Aorta (tissue), 5 donors: ENCODE measurements at places on chromosomes 13 and 19. TPM values are rescaled to one million over a fixed set of nuclear protein-coding genes. Genes with fewer than 3 reads are reported as not detected.

The SMAD9 gene
- 50.8 TPM for total RNA-seq

The KIR3DL2 gene
- total RNA-seq: not detected

The NDUFA11 gene
- 138 TPM for total RNA-seq

The PNMA8B gene
- total RNA-seq: 5.2 TPM

- no peaks in the 10 kb centered on the region for H3K27me3 ChIP-seq
- no peak for DNase-seq
- H3K4me1 ChIP-seq: no peaks in the 10 kb centered on the region
- H3K27ac ChIP-seq: no peak overlapping the region
- H3K36me3 ChIP-seq: no peaks in the 10 kb centered on the region
Measured at GRCh38 chr19:30920222-30920621, 429.0 kb downstream of the TSHZ3 start.

DNA sequence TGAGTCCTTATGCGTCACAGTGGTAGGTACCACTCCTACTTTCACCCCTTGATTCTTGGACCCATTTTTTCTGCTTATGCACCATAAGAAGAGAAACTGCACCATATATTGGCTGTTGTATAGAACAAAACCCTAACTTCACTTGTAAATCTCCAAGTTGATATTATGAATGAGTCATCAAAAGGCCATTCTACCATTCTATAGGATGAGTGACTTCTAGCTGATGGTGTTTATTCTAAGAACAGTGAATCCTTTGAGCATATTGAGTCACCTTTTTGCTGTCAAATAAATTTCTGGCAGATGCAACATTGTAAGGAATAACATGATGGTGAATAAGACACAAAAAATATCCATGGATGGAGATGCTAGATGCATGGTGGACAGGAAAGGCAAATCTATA, 57.7 kb downstream of the POLR1D start:
- no peak for DNase-seq
- H3K27me3 ChIP-seq: no peaks in the 10 kb centered on the region
- H3K36me3 ChIP-seq: no peaks in the 10 kb centered on the region
- no peak overlapping the region for H3K4me3 ChIP-seq
- H3K27ac ChIP-seq: no peak overlapping the region

DNA sequence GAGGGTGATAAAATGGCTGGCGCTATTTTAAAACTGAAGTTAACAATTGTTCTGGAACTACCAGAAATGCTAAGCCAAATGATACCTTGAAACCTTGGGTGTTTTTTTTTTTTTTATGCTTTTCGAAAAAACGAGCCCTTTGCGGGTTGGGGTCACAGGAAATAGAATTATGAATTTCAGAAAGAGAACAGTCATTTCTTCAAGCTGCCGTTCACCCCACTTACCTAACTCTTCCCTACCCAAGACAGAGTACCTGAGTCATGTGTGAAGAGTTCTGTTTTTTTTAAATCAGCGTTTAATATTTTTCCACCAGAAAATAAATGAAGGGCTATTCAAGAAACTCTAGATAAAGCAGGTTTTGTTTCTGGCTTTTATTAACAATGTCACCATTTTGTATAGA, 35.3 kb downstream of the KLF2 start:
- H3K27ac ChIP-seq: no peak overlapping the region
- no peaks in the 10 kb centered on the region for H3K4me1 ChIP-seq

- no peaks in the 10 kb centered on the region for H3K36me3 ChIP-seq
- no peaks in the 10 kb centered on the region for H3K27me3 ChIP-seq
- no peak overlapping the region for H3K4me3 ChIP-seq
- H3K27ac ChIP-seq: no peak overlapping the region
Measured at GRCh38 chr19:28332351-28332750, 880.6 kb downstream of the UQCRFS1 start.

GRCh38 chr19:8306235-8307054, 1.7 kb downstream of the CD320 start:
- H3K4me3 ChIP-seq: no peak overlapping the region
- H3K27me3 ChIP-seq: no peaks in the 10 kb centered on the region
- no peaks in the 10 kb centered on the region for H3K36me3 ChIP-seq
- no peaks in the 10 kb centered on the region for H3K4me1 ChIP-seq
- H3K27ac ChIP-seq: no peak overlapping the region

GRCh38 chr19:23804676-23805075, 46.0 kb upstream of the ZNF681 start:
- H3K27ac ChIP-seq: no peak overlapping the region
- no peaks in the 10 kb centered on the region for H3K36me3 ChIP-seq
- no peaks in the 10 kb centered on the region for H3K4me1 ChIP-seq
- no peak for DNase-seq
- no peaks in the 10 kb centered on the region for H3K27me3 ChIP-seq
- no peak overlapping the region for H3K4me3 ChIP-seq

- DNase-seq: peak; percentile 87
- H3K4me1 ChIP-seq: no peaks in the 10 kb centered on the region
- H3K27ac ChIP-seq: peak within 1 kb of the TSS; percentile 50
- no peaks in the 10 kb centered on the region for H3K27me3 ChIP-seq
- H3K4me3 ChIP-seq: peak within 1 kb of the TSS; percentile 80
Measured at GRCh38 chr19:55283548-55284377, at the start of gene BRSK1. TSS of gene BRSK1 (plus strand) at chr19:55283997. CDS start at chr19:55284443, 446 bp downstream.

GRCh38 chr13:101712026-101712348, 259.5 kb downstream of the ITGBL1 start:
- no peaks in the 10 kb centered on the region for H3K27me3 ChIP-seq
- H3K36me3 ChIP-seq: peaks cover 3% of the 10 kb centered on the region
- no peaks in the 10 kb centered on the region for H3K4me1 ChIP-seq

DNA sequence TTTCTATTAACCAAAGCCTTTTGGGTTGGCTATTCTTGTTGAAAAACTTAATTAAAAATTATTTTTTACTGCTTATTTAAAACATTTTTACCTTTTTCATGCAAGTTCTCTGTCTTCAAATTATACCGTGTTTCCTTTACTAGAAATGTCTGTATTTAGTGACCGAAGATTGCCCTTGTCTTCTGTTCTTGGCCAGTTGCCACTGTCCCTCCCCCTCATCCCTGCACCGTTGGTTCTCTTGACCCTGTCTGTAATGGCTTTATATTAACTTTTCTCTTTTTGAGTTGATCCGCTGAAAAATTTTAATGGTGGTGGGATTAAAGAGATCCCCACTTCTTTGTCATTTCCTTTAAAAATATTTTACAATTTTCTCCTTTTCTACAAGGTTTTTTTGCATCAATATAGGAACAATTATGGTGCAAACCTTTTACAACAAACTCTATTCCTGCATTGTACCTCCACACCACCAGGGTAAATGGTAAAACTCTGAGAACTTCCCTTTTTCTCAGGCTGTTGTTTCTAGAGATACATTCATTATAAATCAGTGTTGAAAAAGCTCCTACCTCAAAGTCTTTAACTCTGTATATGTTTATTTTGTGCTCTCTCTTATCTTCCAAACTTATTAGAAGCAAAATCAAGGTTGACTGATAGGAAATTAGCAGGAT, 12.9 kb upstream of the RNF113B start:
- no peaks in the 10 kb centered on the region for H3K36me3 ChIP-seq
- H3K4me1 ChIP-seq: no peaks in the 10 kb centered on the region
- no peak for DNase-seq
- H3K4me3 ChIP-seq: no peak overlapping the region

DNA sequence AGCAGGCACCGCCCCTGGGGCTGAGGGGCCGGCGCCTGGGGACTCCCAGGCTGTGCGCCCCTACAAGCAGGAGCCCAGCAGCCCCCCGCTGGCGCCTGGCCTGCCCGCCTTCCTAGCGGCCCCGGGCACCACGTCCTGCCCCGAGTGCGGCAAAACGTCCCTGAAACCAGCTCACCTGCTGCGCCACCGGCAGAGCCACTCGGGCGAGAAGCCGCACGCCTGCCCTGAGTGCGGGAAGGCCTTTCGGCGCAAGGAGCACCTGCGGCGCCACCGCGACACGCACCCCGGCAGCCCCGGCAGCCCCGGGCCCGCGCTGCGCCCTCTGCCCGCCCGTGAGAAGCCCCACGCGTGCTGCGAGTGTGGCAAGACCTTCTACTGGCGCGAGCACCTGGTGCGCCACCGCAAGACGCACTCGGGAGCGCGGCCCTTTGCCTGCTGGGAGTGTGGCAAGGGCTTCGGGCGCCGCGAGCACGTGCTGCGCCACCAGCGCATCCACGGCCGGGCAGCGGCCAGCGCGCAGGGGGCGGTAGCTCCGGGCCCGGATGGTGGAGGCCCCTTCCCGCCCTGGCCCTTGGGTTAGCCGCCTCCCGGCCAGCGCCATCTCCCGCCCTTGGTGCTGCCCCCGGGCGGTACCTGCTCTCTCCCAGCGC, 16.1 kb upstream of the GALP start:
- H3K27me3 ChIP-seq: no peaks in the 10 kb centered on the region
- no peak overlapping the region for H3K4me3 ChIP-seq
- H3K4me1 ChIP-seq: no peaks in the 10 kb centered on the region
- no peak overlapping the region for H3K27ac ChIP-seq
- no peak for DNase-seq
- no peaks in the 10 kb centered on the region for H3K36me3 ChIP-seq

DNA sequence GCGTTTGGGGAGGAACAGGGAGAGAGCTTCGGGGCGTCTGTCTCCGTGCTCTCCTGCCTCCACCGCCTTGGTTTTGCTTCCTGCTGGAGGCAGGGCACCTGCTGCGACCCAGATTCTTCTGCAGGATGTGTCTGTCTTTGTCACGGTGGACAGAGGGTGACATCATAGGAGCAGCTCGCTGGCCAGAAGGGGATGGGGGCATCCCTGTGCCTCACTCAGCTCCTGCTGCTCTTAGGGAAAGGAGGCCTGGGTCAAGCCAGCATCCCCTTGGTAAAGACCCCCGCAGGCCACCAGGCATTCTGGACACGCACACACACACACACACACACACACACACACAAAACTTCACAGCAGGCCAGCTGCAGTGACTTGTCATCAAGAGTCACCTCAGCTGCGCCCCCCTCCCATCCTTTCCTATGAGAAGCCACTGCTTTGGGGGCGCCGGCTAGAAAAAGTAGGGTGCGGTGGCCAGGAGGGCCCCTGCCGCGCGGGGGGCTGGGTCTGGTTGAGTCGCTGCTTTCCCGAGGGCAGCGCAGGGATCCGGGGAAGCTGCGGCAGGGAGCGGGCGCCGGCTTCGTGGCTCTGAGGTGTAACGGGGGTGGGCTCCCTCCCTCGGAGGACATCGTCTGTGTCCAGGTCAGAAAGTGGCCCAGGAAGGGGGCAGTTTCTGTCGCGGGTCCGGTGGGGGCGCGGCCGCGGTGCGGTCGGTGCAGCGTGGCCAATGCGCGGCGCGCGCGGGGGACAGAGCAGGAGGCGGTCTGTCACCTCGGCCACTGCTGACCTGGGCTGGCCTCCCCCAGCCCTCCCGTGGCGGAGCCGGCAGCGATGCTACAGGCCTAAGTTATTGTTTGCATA, 15.8 kb upstream of the NPAS1 start:
- H3K27me3 ChIP-seq: no peaks in the 10 kb centered on the region
- H3K4me3 ChIP-seq: no peak overlapping the region
- no peaks in the 10 kb centered on the region for H3K36me3 ChIP-seq
- H3K4me1 ChIP-seq: no peaks in the 10 kb centered on the region
